ENCODE measurements at places on chromosomes 4 and X.

- no peak for DNase-seq
These were observed 44.5 kb upstream of the IL1RAPL1 start for GRCh38 chrX:28542791-28543190.

DNA sequence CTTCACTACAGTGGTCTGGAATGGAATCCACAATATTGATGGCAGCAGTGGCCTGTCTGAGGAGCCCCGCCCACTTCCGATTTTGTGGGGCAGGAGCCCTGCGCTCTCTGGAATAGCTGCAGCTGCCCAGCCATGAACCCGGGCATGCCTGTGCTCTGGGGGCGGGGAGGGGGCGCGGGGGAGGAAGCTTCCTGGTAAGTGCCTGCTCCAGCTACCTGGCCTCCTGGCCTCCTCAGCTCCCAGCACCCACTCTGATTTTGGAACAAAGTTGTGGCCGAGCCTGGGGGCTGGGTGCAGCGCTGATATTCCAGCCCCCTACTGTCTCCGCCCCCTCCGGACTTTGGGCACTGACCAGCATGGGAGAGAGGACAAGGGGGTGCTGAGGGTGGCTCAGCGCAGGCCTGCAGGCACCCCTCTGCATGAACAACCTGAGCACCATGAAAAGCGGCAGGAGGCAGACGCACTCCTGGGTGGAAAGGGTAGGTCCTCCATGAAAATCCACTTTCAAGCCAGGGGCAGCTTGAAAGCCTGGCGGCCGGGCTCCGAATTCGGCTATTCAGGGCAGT, 972.7 kb upstream of the AGA start:
- DNase-seq, result no peak

DNA sequence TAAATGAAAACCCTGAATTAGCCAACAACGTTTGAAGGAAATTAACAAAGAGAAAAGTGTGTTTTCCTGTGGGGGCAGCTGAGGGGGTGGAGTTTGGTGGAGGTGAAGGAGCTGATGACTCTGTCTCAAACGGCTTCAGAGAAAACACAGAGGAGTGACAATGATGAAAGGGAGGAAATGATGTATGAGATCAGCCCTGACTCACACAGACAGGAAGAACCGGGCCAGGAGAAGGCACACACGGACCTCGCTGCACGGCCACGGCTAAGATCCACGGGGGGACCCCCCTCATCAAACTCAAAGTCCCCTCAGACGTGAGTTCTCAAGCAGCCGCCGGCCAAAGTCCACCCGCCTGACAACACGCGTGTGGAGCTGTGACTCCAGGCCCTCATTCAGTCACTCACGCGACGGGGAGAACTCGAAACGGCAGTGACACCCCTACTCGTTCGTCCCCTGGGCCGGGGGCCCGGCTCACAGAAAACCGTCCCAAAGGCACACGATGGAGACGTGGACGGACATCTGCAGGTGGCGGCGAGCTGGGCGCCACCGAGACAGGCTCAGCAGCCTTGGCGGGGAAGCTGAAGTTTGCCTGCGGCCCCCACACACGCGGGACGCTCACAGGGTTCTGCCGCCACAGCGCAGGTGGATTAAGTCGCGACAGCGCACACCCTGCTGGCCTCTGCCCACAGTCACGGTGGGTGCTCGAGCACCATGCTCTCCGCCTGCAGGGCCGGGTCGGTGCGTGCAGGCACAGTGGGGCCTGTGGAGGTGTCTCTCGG, 28.8 kb downstream of the PPP2R3B start:
- DNase-seq, result peak; percentile 41

- no peak for DNase-seq
These were observed 6.2 kb upstream of the MAN2B2 start for GRCh38 chr4:6568689-6569332.

DNA sequence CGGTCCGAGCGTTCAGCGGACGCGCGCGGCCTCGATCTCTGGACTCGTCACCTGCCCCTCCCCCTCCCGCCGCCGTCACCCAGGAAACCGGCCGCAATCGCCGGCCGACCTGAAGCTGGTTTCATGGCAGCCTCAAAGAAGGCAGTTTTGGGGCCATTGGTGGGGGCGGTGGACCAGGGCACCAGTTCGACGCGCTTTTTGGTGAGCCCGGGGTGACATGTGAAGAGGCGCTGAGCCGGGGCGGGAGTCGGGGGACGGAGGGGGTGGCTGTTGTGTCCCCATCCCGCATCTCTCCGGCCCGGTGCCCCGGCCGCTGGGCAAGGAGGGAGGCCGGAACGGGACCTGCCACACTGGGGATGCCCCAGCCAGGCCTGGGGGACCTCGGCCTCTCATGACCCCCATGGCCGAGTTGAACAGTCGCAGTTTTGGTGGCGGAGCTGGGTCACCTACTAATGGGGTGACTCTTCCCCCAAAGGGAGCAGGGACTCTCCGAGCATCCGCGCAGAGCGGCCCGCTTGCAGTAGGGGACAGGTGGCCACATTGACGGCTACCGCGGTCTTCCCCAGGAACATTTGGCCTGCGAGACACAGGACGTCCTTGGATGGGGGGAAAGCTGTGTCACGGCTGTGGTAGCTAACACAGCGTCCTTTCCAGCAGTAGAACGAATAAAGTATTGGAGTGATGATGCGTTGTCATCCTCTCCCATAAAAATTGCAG, at the start of gene GK:
TSS of gene GK (plus strand) at position 9 of the 717 bp plus-strand sequence. CDS start at position 124, 115 bp downstream.
- DNase-seq, result no peak

DNA sequence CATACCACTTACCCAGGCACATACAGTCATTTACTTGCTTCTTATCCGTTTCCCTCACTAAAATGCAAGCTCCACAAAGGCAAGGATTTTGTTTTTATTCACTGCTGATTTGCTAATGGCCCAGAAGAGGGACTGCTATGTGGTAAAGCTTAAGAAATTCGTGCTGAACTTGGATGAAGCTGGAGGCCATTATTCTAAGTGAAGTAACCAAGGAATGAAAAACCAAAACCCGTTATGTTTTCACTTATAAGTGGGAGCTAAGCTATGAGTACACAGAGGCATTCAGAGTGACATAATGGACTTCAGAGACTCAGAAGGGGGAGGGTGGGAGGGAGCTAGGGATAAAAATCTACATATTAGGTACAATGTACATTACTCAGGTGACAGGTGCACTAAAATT, 47.2 kb downstream of the RAB33B start:
- DNase-seq, result no peak

DNA sequence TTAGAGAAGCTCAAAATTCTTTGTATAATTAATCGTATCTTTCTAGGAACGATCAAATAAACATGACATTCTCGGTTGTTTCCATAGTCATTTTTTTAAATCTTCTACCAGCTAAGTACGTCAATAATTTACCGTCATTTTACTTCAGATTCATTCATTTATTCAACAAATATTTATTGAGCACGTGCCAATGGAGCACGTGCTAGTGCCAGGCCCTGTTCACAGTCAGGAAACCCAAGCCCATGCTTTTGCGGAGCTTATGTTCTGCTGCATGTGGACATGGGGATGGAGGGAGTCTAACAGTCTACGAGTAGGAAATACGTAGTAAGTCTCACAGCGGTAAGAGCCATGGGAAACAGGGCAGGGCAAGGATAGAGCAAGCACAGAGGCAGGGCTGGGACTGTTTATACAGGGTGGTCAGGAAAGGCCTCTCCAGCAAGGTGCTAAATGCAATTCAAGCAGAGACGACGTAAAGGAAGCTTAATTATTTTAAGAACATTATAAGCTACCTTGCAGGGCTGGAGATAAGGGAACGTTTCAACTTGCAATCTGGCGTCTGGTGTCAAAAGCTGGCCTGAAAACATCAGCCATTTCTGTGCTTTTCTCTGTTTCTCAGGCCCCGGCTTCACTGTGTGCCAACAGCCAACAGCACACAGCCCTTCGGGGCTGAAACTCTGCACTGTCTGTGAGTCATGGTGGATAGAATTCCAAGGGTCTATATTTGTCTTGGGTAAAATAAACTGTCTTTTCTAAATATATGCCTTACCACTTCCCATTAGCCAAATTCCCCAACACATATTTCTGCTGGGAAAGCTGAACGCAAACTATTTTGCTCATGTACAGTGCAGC, 517.1 kb upstream of the ZFP42 start:
- no peak for DNase-seq

GRCh38 chrX:1390621-1391369, 1.1 kb downstream of the SLC25A6 start:
- no peak for DNase-seq

- DNase-seq, result no peak
These were observed 22.9 kb downstream of the KCTD8 start for GRCh38 chr4:44425614-44426208.

GRCh38 chrX:13985697-13986435, 43.8 kb downstream of the GEMIN8 start:
- DNase-seq, result no peak

DNA sequence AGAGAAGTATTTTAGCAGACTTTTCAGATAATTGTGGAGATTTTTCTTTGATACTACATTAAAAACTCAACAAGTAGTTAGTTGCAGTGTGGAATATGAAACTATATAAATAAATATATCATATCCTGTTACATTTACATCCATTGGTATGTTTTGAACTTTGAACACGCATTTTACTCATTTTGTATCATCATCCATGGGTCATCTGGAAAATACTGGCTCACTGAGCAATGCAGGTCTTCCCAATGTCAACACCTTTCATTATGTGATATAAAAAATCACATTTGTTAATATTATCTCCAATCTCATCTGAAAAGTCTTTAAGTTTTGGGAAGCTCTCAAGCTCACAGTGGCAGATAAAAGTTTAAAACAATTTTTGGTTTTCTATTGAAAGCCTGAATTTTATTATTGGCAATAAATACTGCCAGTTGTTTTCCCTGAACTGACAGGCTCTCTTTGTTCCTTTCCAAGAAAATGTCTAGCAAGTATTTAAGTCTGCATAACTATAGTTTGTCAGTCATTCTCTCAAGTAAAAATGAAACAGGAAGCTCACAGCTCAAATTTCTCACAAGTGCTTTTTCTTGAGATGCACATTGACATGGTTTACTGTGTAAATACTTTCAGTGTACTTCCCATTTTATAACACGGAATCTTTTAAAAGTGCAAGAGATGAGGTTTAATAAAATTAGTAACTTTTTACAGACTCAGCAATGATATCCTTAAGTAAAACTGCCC, 183.5 kb upstream of the GPC4 start:
- no peak for DNase-seq

- no peak for DNase-seq
These were observed 365.8 kb upstream of the TENM3 start for GRCh38 chr4:181877329-181877848.

DNA sequence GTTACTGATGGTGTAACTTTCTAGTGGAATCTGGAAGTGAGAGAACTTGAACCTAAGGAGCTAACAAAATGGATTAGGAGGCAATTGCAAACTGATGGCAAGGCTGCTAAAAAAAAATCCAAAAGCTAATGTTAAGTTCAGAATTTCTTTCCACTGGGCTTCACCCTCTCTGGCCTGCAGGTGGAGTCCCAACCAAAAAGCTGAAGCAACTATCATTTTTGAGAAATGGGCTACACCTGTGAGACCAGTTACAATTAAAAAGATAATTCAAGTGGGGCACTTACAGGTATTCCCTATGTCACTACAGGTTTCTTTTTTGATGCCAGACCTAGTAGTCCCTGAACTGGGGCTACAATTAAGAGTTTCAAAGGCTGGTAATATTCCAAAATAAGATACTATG, 142.1 kb upstream of the FTHL17 start:
- DNase-seq, result no peak

- no peak for DNase-seq
These were observed 71.8 kb upstream of the NR3C2 start for GRCh38 chr4:148514041-148514440.

DNA sequence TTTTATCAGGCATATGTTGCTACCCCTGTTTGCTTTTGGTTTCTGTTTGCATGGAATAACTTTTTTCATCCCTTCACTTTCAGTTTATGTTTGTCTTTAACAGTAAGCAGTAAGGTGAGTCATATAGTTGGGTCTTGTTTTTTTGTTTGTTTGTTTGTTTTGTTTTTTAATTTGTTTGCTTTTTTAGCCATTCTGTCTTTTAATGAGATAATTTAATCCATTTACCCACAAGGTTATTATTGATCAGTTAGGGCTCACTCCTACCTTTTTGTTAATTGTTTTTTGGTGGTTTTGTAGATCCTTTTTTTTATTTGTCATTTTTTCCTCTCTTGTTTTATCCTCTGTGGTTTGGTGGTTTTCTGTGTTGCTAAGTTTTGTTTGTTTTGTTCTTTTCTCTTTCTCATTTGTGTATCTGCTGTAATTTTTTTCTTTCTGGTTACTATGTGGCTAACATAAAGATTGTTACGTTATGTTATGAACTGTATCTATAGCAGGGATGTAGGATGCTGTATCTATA, 379.5 kb upstream of the MAD2L1 start:
- DNase-seq, result no peak
